ENCODE measurements at places on chromosomes 5 and 9.

- peak; percentile 54 for DNase-seq
Observed at GRCh38 chr5:80399526-80400239, 8.2 kb upstream of the ZFYVE16 start.

- no peak for DNase-seq
Observed at GRCh38 chr9:105963343-105964099, 269.2 kb downstream of the TMEM38B start.

DNA sequence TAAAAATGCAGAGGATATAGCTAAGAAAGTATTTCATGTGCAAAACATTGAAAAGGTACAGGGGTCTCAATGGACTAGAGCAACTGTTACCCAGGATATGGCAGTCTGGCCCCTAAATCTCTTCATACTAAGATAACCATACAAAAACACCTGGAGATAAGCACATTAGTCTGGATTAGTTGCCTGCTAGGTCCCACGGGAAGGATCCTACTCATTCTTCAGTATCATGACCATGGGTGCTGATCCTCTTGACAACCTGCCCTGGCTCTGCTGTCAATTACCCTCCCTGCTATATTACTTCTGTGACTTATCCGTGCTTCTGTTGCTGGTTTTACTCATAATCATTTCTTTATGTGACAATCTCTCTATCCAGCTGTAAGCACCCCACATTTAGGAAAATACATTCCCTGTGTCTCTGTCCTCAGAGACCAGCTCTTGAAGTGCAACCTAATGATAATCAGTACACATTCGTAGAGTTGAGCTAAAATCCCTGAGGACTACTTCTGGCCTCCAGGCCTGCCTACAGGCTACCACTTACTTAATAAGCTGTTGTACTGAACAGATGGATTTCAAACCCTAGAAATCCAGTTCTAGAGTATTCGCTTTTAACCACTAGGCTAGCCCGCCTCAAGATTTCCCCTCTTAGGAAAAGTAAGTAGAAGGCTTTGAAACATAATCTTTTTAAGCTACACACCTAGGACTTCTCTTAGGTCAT, 190.5 kb upstream of the OR13F1 start:
- DNase-seq = no peak

DNA sequence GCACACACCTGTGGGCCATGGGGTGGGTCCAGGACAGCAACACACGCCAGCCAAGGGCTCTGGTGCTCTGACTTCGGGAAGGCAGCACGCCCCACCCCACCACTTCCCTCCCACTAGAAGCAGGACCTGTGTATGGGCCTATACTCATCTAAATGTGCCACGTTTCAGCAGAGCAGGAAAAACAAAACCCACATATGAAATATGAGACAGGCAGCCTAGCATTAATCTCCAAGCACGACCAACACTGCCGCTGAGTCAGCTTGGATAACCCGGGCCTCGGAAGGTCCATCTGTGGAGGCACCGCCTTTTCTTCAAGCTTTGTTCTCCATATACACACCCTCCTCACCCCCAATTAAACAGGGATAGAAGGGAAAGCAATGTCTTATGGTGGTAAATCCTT, 203.1 kb downstream of the ROR2 start:
- DNase-seq = no peak
